Endothelial cell (in vitro differentiated cells): ENCODE measurements at places on chromosomes 2 and 18. TPM values are rescaled to one million over a fixed set of nuclear protein-coding genes. Genes with fewer than 3 reads are reported as not detected.

NYAP2 gene
- total RNA-seq: not detected

SCYGR4 gene
- not detected for total RNA-seq

ANKRD30BL gene
- total RNA-seq: not detected

DNA sequence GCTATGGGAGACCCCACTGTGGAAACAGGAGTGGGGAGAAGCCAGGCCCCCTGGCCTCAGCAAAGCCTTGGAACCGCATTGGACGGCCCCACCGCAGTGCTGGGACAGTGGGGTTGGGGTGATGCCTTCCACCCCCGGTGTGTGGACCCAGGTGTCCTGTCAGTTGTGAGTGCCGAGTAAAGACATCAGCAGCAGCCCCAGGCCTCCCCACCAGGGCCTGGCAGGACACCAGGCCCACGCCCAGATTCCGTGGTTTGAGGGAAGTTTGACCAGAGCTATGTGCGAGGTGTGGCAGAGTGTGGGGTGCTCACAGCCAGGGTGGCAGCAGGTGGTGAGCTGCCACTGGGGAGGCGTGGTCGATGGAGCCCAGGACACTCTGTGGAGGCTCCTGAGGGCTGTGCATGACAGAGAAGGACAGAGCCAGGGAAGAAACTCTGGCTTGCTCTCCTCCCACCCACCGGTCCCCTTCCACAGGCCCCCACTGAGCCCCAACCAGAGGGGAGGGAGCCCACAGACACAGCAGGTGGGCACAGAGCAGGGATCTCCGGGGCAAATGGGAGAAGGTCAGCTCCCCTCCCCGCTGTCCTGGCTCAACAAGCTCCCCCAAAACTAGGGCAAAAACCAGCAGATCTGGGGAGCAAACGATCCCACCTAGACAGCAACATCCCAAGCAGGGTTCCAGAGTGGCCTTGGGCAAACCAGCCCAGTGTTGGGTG is 69.1 kb downstream of the TWIST2 start:
- H3K27me3 ChIP-seq: peaks cover 8% of the 10 kb centered on the region
- H3K36me3 ChIP-seq: peaks cover 4% of the 10 kb centered on the region
- H3K27ac ChIP-seq: no peak overlapping the region

DNA sequence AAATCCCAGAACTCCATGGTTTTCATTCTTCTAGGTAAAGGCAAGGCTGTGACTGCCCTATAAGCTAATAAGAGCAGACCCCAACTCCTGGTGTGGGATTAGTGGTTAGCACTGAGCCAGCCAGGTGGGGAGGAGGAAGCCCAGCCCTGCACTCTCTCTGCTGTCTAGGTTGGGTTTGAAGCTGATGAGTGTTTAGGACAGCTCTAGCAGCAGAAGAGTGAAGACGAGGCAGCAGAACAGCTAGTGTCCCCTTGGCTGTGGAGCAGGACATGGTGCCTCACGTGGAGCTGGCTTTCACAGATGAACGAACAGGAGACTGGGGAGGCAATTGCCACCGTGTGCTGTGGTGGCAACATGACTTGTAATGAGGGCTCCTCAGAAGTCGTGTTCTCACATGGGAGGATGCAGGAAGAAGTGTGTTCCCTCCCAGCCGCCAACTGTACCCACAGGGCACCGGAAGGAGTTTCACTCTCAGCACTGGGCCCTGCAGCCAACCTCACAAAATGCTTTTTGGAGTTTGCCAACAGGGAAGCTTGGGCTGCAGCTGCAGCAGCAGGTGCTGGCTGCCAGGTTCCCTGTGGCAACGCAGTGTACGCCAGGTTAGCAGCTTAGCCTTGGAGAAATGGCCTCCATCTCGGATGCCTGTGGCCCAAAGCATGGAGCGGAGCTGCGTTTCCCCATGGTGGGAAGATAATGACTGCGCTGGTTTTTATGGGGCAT is 328.2 kb downstream of the SETBP1 start:
- H3K27ac ChIP-seq: no peak overlapping the region
- no peak for DNase-seq
- no peak overlapping the region for H3K4me3 ChIP-seq
- H3K4me1 ChIP-seq: peaks cover 9% of the 10 kb centered on the region
